ENCODE measurements at places on chromosomes 7 and 10. TPM values are rescaled to one million over a fixed set of nuclear protein-coding genes. Genes with fewer than 3 reads are reported as not detected.
A peak's percentile ranks its signal among the peaks of the same experiment; 100 is the strongest.

DNA sequence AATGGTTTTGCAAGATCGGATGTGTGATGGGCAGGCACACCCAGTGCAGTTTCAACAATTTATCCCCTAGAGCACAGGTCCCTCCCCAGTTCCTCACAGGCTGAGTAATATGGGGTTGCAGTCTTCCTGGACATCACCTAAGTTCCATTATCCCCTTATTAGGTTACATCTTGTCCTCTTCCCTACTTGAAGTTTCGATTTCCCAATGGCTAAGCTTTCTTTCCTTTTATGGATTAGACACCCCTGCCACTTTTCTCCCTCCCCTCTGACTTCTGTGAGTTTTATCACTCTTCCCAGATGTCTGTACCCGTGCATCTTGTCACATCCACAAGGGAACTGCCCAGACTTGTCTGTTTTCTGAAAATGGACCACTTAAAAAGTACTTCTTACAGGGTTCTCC is 2.4 kb upstream of the NIPSNAP2 start:
- peaks cover 9% of the 10 kb centered on the region for H3K36me3 ChIP-seq
- peaks cover 14% of the 10 kb centered on the region for H3K4me1 ChIP-seq
- no peak for DNase-seq
- H3K27me3 ChIP-seq, result no peaks in the 10 kb centered on the region
- H3K4me3 ChIP-seq, result no peak overlapping the region

GRCh38 chr7:31096198-31096876 is 44.2 kb downstream of the ADCYAP1R1 start:
- no peak overlapping the region for H3K27ac ChIP-seq
- H3K4me1 ChIP-seq, result no peaks in the 10 kb centered on the region
- H3K36me3 ChIP-seq, result no peaks in the 10 kb centered on the region

DNA sequence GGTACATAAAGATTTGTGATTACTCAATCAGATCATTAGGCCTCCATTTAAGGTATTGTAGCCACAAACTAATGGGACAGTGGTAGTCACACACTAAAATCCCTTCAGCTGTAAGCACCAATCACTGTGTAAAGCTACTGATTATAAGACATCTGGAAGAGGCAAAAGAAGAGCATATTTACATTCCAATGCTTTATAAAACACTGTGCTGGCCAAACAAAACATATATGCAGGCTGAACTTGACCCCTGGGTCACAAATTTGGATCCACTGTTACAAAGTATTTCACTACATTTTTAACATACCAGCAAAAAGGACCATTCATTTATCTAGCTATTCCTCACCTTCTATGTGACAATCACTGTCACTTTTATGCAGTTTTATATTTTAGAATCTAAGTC is 41.4 kb upstream of the ANLN start:
- H3K4me1 ChIP-seq, result peaks cover 25% of the 10 kb centered on the region
- no peaks in the 10 kb centered on the region for H3K36me3 ChIP-seq
- H3K4me3 ChIP-seq, result no peak overlapping the region
- H3K27ac ChIP-seq, result peak overlapping the region; percentile 22

- H3K27ac ChIP-seq, result no peak overlapping the region
- H3K27me3 ChIP-seq, result no peaks in the 10 kb centered on the region
- H3K4me3 ChIP-seq, result no peak overlapping the region
Measured at GRCh38 chr10:88293651-88294230, 289.4 kb downstream of the RNLS start.

DNA sequence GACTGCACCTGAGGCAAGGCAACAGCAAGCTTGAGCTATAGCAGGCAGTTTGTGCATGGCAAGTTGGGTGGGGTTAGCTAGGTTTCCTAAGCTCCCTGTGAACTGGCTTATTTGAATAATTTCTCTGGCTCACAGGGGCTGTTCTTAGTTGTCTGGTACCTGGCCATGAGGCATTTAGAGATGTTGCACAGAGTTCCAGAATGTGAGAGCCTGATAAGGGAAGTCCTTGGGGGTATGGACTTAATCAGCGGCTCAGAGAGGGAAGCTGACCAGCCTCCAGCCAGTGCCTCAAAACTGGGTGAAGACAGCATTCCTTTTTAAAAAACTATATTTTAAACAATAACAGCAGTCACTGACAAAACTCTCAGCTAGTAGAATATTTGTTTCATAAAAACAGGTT is 307.4 kb downstream of the FZD1 start:
- no peaks in the 10 kb centered on the region for H3K36me3 ChIP-seq
- no peaks in the 10 kb centered on the region for H3K27me3 ChIP-seq
- H3K4me1 ChIP-seq, result peaks cover 4% of the 10 kb centered on the region
- H3K4me3 ChIP-seq, result no peak overlapping the region
- no peak overlapping the region for H3K27ac ChIP-seq

GRCh38 chr7:179209-179681 is 13.1 kb upstream of the FAM20C start:
- no peaks in the 10 kb centered on the region for H3K4me1 ChIP-seq
- peaks cover 13% of the 10 kb centered on the region for H3K27me3 ChIP-seq
- H3K36me3 ChIP-seq, result no peaks in the 10 kb centered on the region
- H3K27ac ChIP-seq, result no peak overlapping the region
- DNase-seq, result no peak

TBC1D12 gene
- total RNA-seq, result 22.3 TPM

DNA sequence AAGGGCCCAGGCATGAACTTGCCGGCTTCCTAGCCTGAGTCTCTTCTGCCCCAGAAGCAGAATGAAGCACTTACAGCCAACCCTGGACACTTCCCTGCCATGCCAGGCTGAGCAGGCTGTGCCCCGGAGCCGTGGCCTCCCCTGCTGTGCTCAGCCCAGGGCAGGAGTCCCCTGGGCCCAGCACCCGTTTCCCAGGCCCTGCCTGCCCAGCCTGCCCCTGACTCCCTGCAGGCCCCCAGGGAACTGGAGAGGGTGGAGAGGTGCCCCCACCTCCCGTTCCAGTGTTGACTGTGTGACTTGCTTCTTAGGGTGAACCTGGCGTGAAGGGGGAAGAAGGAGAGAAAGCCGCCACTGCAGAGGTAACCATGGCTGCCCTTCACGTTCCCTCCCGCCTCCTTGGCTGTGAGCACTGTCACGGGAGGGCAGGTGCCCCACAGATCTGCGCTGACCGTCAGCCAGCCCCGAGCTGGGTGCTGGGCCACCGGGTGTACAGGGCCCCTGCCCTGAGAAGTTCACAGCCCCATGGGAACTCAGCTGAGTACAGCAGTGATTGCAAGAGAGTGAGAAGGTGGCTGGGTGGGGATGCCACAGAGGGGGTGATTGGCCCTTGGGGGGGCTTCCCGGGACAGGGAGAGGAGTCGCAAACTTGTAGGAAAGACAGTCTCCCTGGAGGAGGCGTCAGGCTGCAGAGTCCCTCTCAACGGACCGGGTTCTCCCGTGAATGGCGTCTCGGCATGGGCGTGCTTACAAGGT is 75.9 kb downstream of the MYL10 start:
- no peak overlapping the region for H3K4me3 ChIP-seq
- no peaks in the 10 kb centered on the region for H3K36me3 ChIP-seq
- no peak for DNase-seq
- no peaks in the 10 kb centered on the region for H3K4me1 ChIP-seq
- H3K27me3 ChIP-seq, result no peaks in the 10 kb centered on the region

DNA sequence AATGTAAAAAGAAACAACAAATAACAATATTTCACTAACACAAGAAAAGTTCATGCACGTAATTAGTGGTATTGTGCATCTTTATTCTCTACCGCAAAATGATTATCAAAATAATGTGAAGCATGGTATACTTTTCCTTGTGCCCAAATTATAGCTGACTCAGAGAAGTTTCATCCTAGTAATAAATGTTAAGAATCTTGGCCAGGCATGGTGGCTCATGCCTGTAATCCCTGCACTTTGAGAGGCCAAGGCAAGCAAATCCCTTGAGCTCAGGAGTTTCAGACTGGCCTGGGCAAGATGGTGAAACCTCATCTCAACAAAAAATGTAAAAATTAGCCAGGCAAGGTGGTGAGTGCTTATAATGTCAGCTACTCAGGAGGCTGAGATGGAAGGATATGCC is 105.0 kb downstream of the KMT2C start:
- no peaks in the 10 kb centered on the region for H3K27me3 ChIP-seq
- no peak for DNase-seq
- no peaks in the 10 kb centered on the region for H3K4me1 ChIP-seq
- peaks cover 21% of the 10 kb centered on the region for H3K36me3 ChIP-seq
- H3K4me3 ChIP-seq, result no peak overlapping the region
- H3K27ac ChIP-seq, result no peak overlapping the region

MSMB gene
- not detected for total RNA-seq

TIMM23 gene
- total RNA-seq, result 170 TPM

OR2A42 gene
- not detected for total RNA-seq

- no peak overlapping the region for H3K4me3 ChIP-seq
- no peak for DNase-seq
- H3K27ac ChIP-seq, result no peak overlapping the region
- no peaks in the 10 kb centered on the region for H3K36me3 ChIP-seq
- no peaks in the 10 kb centered on the region for H3K27me3 ChIP-seq
Measured at GRCh38 chr7:79361214-79361613, 92.3 kb downstream of the MAGI2 start.
